HCT116 (cell line): ENCODE measurements at places on chromosomes 1 and 21.

- no peaks in the 10 kb centered on the region for H3K27me3 ChIP-seq
- H3K27ac ChIP-seq: no peak overlapping the region
- H3K4me1 ChIP-seq: no peaks in the 10 kb centered on the region
- no peaks in the 10 kb centered on the region for H3K36me3 ChIP-seq
Observed at GRCh38 chr1:237562242-237562823, 328.4 kb downstream of the ZP4 start.

GRCh38 chr21:26715878-26716506 lies 129.2 kb downstream of the ADAMTS1 start:
- H3K27me3 ChIP-seq: no peaks in the 10 kb centered on the region
- no peaks in the 10 kb centered on the region for H3K36me3 ChIP-seq
- H3K4me3 ChIP-seq: no peak overlapping the region
- H3K4me1 ChIP-seq: no peaks in the 10 kb centered on the region

DNA sequence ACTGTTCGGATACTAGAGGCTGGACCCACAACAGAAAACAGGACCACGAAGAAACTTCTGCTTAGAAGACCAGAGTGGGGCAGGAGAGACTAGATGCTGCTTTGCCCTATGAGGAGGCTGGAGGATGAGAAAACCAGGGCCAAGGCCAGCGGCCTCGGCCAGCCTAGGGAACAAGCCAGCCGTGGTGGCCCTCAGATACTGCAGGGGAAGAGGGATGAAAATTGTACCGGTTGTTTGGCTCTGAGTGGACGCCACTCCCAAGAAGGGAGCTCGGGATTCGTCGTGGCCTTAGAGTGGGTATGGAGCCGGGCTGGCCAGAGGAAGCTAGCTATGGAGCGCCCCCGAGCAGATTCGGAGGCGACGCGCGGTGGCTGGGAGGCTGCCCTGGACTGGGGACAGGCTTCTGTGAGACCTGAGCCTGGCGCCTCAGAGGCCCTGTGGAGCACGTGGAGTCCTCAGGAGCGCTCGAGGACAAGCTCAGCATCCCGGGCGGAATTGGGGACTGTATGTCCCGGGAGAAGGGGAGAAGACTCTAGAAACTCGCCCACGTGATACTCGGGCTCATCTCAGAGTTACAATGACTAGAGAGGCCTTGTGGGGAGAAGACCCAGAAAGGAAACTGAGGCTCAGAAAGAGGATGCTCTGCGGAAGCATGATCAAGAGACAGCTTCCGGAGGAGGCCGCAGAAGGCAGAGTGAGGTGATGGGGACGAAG lies 2.8 kb downstream of the PRRX1 start:
- H3K4me3 ChIP-seq: no peak overlapping the region
- no peak for DNase-seq
- no peaks in the 10 kb centered on the region for H3K4me1 ChIP-seq
- no peaks in the 10 kb centered on the region for H3K36me3 ChIP-seq
- H3K27me3 ChIP-seq: no peaks in the 10 kb centered on the region

DNA sequence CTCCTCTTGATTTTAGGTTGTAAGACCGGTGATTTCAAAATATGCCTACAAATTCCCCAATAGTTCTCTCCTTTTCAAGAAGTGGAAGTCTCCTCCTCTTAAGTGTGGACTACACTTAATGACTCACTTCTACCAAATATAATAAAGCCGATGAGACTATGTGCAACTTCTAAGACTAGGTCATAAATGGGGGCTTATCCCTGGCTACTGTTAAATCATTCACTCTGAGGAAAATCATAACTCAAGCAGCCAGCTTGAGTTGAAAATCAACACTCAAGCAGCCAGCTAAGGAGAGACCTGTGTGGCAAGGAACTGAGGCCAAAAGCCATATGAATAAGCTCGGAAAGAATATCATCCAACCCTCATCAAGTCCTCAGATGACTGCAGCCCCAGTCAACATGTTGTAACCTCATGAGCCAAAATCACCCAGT lies 49.6 kb upstream of the PSMG1 start:
- H3K4me3 ChIP-seq: no peak overlapping the region
- no peak for DNase-seq
- no peak overlapping the region for H3K27ac ChIP-seq

GRCh38 chr1:223739366-223740037 lies 27.2 kb downstream of the CAPN2 start:
- H3K36me3 ChIP-seq: peaks cover 27% of the 10 kb centered on the region
- H3K4me1 ChIP-seq: peaks cover 14% of the 10 kb centered on the region
- no peak overlapping the region for H3K4me3 ChIP-seq
- peak overlapping the region; percentile 18; the same call in 1 of the 2 replicates for H3K27ac ChIP-seq
- no peak for DNase-seq
- H3K27me3 ChIP-seq: no peaks in the 10 kb centered on the region

GRCh38 chr1:162570718-162571117 lies 9.2 kb downstream of the UAP1 start:
- peaks cover 6% of the 10 kb centered on the region; the same call in 1 of the 2 replicates for H3K36me3 ChIP-seq
- no peak for DNase-seq
- H3K4me3 ChIP-seq: no peak overlapping the region
- no peaks in the 10 kb centered on the region for H3K27me3 ChIP-seq
- H3K27ac ChIP-seq: no peak overlapping the region

DNA sequence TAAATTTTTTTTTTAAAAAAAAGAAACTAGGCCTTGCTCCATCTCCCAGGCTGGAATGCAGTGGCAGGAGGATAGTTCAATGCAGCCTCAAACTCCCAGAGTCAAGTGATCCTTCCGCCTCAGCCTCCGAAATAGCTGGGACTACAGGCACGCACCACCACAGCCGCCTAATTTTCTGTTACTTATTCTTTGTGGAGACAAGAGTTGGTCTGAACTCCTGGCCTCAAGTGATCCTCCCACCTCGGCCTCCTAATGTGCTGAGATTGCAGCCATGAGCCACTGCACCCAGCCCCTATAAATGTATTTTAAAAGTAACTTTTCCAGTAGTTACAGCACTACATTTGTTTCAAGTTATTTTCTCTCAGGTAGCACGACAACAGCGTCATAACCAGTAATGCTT lies 2.3 kb downstream of the BRWD1 start:
- no peak for DNase-seq
- no peaks in the 10 kb centered on the region for H3K27me3 ChIP-seq
- H3K27ac ChIP-seq: no peak overlapping the region
- no peak overlapping the region for H3K4me3 ChIP-seq

DNA sequence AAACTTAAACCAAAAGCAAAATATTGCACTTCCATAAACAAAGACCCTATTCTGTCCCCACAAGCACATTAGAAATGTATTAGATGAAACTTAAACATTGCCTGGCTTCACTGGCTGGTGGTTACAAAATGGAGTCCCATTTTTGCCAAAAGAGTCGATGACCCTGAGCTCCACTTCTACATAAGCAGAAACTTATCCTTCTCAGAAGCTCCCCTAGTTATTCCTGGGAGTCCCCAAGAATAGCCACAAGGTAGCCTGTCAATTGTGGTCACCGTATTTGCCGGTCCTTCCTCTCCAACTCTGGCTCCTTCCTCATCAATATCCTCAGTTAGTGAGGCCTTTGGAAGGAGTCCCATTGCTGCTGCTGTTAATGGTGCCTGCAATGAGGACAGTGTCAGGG lies 37.3 kb downstream of the CDCP2 start:
- H3K4me3 ChIP-seq: no peak overlapping the region
- no peaks in the 10 kb centered on the region for H3K4me1 ChIP-seq
- DNase-seq: no peak
- no peak overlapping the region for H3K27ac ChIP-seq
- H3K36me3 ChIP-seq: no peaks in the 10 kb centered on the region

GRCh38 chr1:167076136-167076710 lies 14.0 kb downstream of the GPA33 start:
- no peaks in the 10 kb centered on the region for H3K36me3 ChIP-seq
- H3K4me3 ChIP-seq: no peak overlapping the region
- no peak overlapping the region for H3K27ac ChIP-seq
- H3K27me3 ChIP-seq: no peaks in the 10 kb centered on the region
- no peaks in the 10 kb centered on the region for H3K4me1 ChIP-seq

- H3K27me3 ChIP-seq: no peaks in the 10 kb centered on the region
- H3K27ac ChIP-seq: no peak overlapping the region
- no peaks in the 10 kb centered on the region for H3K36me3 ChIP-seq
Observed at GRCh38 chr1:182374101-182374834, 17.3 kb downstream of the GLUL start.
